ENCODE measurements at places on chromosomes 12 and 14.

- DNase-seq = no peak
Measured at GRCh38 chr12:132471011-132471857, 18.7 kb upstream of the FBRSL1 start.

DNA sequence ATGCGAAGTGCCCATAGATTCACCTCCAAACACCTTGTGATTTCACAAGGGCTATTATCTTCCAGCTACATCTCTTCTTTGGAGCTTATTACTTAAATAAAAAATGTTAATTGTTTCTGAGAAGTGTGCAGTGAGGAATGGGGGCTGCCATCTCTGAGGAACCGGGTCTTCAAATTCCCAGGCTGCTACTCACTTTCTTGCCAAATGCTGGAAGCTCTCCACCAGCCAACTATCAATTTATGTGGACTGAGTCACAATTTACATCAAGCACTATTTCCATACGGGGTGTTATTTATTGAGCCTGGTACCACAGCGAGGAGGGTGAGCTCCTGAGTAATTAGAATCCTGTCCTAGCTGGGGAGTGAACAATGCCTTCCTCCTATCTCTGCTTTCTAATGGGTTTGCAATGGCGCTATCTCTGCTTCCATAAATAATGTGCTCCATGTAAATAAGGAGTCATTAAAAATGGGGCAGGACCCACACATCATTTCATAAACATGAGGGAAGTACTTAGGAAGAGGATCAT is 898.3 kb downstream of the VRK1 start:
- DNase-seq = no peak

GRCh38 chr14:92603309-92604242 is 90.0 kb downstream of the RIN3 start:
- peak; percentile 22 for DNase-seq

- no peak for DNase-seq
Measured at GRCh38 chr12:58435647-58436046, 484.7 kb downstream of the LRIG3 start.

GRCh38 chr14:61333087-61333486 is 11.7 kb downstream of the PRKCH start:
- no peak for DNase-seq

DNA sequence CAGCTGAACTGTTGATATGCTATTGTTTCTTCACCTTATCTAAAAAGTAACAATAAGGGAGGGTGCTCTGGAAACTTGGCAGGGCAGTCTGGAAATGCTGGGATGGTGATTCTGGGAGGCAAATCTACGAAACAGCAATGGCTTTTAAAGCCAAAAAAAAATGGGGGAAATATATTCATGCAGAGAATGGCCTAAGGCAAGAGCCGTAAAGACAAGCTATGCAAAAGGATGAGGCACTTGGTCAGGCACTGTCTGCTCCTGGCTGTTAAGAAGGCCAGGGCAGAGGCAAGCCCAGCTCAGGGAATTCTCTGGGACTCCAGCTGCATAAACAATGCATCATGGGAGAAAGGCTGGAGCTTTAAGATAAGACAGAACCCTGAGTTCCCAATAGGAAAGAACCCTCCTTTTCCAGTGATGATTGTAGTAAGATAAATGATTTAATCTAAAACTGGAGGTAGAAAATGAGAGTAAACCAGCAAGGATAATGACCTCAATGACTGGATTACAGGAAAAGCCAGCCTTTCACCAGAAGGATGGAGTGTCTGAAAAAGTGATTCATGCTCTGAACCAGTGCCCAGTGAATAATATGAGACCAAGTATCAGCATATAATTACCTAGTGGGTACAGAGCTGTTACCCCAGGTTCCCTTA is 46.0 kb downstream of the ITPR2 start:
- peak; percentile 39 for DNase-seq

GRCh38 chr14:76904740-76905569 is 78.7 kb downstream of the LRRC74A start:
- no peak for DNase-seq

DNA sequence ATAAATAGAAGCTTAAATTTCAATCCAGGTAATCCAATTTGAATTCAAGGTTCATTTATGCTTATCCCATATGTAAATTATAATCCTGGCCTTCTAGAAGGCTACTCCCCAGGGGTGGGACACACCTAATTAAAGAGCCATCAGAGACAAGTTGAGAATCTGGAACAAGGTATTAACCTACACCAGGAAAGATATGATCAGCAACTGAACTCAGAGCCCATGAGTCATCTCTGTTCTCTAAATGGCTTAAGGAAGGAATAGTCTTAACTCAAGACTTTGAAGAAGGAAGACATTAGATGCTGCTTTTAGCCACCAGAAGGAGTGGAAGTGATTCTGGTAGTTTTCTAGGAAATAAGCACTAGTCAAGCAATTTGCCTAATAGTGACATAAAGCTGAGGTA is 88.0 kb downstream of the KIF21A start:
- peak; percentile 57 for DNase-seq
